Cerebellar cortex (tissue), 1 donor: ENCODE measurements at places on chromosomes 12 and 14.
A peak's percentile ranks its signal among the peaks of the same experiment; 100 is the strongest.

- DNase-seq, result no peak
These were observed 150.6 kb downstream of the NTF3 start for GRCh38 chr12:5582541-5582940.

DNA sequence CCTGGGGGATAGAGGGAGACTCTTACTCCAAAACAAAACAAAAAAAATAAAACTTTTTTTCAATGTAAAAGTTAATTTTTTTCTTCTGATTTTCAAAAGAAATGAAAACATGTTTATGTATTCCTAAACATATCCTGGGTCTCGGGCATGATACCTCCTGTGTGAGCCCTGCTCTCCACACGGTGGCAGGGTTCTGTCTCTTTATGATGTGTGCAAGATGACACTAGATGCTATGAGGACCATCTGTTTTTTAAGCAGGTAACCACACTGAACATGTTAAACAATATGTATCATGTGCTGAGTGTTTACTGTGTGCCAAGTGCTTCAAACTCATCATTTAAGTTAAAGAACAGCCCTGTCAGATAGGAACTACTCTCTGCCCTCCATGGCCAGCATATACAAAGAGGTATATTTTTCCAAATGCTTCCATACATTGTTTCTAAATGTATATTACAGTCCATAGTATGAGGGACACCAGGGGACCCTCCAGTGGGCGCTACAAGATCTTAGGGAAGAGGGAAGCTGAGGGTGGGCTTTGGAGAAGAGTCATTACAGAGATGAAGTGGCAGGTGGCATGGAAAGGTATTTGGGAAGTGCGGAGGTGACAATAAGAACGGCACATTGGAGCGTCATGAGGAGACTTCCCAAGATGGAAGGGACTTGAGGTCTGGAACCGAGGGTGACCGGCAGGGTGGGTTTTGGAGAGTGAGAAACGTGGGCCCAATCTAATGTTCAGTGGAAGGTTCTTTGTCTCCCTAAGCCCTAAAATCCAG, 28.5 kb downstream of the FOS start:
- DNase-seq, result peak; percentile 40

DNA sequence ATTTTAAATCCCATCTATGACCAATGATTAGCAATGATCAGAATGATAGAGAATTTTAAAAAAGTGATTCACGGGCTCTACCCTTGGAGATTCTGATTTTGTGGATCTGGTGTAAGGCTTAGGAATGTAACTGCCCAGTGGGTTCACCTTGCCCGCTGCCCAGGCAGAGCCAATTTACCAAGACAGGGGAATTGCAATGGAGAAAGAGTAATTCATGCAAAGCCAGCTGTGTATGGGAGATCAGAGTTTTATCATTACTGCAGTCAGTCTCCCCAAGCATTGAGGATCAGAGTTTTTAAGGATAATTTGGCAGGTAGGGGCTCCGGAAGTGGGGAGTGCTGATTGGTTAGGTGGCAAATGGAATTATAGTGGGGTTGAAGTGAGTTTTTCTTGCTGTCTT, 480.6 kb downstream of the ATP23 start:
- DNase-seq, result no peak

GRCh38 chr12:57983146-57983857, 41.9 kb downstream of the ATP23 start:
- peak; percentile 42 for DNase-seq

DNA sequence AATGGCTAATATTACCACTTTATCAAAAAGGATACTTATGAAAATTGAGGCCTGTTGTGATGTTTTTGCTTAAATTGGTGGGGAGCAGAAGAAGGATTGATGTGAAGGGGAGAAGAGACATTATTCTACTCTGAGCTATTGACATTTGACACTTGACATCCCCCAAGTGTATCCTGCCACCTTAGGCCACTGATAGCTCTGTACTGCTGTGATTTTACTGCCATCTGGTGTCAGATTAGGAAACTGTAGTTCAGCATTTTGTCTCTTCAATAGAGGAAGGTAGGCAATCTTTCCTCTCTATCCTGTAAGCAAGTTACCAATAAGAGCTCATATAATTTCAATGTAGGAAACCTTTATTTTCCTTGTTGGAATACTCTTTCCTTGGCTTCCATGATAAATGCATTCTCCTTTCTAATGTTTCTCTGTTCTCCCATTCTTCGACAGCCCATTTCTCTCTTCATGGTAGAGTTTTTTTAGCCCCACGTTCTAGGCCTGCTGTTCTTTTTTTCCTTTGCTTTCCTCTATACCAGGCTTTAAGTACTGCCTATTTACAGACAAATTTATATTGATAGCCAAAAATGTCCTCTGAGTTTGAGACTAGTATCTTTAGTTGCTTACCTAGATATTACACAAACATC, 46.3 kb downstream of the PPHLN1 start:
- peak; percentile 65 for DNase-seq

GRCh38 chr12:6457220-6457945, 5.5 kb downstream of the TAPBPL start:
- no peak for DNase-seq

- DNase-seq, result no peak
These were observed 15.0 kb upstream of the TMEM119 start for GRCh38 chr12:108612788-108613282.

DNA sequence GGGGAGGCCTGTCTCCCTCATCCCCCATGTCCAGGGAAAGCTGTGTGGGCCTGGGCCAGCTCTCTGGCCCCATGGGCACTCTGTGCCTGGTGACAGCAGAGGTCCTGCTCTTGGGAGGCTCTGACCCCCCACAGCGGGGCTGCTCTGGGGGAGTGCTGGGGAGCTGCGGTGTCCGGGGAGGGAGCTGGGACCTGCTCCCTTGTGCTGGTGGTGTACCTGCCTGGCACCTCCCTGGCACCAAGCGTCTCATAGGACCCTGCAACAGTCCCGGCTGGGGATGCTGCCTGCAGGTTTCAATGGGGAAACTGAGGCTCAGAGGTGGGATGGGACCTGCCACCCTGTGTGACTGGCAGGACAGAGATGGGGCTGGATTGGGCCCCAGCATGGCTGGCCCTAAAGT, 111.3 kb downstream of the KIF26A start:
- DNase-seq, result no peak
